ENCODE measurements at places on chromosomes 6 and 20.

DNA sequence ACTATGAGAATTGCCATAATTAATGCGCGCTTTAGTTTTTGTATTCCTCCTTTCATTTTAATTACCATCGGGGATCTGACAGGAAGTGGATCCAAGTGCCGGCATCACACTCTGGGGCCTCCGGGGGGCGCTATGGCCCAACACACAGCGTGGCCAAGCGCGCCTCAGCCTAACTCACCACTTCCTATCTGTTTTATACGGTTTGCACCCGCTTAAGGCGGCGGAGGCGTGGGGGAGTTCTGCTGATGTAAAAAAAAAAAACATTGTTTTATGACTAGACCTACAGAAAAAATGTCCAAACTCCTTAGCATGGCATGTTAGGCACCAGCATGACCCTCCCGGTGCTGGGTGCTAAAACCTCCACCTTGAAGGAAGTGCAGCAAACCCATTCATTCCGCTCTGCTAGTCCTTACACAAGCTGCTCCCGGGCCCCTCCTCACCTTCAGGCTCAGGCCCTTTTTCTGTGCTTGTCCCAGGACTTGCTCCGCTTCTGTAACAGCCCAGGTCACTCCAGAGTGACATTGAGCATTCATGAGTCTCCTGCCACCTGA lies 4.5 kb upstream of the EBF4 start:
- peak; percentile 70 for DNase-seq

GRCh38 chr20:63036291-63036690 lies 29.5 kb upstream of the BHLHE23 start:
- no peak for DNase-seq

DNA sequence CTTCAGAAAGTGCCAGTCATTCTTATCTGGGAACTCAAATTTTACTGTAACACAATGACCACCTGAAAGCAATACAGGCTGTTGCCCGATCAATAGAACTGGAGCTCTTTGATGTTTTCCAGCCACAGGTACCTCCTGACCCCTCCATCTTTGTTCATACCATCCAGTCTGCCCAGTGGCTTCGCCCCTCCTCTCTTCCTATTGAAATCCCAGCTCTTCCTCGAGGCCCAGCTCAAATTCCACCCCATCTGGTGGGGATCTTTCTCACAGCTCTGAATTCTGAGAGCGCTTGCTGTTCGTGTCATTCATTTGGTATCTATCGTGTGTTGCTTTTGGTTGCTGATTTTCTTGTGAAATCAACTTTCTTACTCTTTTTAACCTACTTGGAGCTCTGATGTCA lies 87.9 kb upstream of the CNKSR3 start:
- DNase-seq, result no peak

GRCh38 chr6:126268092-126268491 lies 71.8 kb upstream of the CENPW start:
- no peak for DNase-seq

Data from T47D (cell line).